ENCODE measurements at places on chromosomes 3 and 15.
A peak's percentile ranks its signal among the peaks of the same experiment; 100 is the strongest.

DNA sequence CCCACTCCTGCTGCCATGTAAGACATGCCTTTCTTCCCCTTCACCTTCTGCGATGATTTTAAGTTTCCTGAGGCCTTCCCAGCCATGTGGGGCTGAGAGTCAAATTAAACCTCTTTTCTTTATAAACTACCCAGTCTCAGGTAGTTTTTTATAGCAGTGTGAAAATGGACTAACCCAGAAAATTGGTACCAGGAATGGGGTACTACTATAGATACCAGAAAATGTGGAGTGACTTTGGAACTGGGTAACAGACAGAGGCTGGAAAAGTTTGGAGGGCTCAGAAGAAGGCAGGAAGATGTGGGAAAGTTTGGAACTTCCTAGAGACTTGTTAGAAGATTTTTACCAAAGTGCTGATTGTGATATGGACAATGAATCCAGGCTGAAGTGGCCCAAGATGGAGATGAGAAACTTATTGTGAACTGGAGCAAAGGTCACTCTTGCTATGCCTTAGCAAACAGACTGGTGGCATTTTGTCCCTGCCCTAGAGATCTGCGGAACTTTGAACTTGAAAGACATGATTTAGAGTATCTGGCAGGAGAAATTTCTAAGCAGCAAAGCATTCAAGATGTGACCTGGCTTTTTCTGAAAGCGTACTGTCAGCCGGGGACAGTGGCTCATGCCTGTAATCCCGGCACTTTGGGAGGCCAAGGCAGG, 52.7 kb downstream of the TMCC1 start:
- no peak for DNase-seq

GRCh38 chr3:186915806-186916796, 14.2 kb upstream of the ST6GAL1 start:
- DNase-seq, result no peak

GRCh38 chr15:74598126-74598842, 17.4 kb upstream of the CLK3 start:
- peak; percentile 79 for DNase-seq

GRCh38 chr3:23161896-23162570, 41.1 kb upstream of the UBE2E2 start:
- DNase-seq, result no peak

GRCh38 chr3:8574670-8575322, 69.8 kb downstream of the SSUH2 start:
- DNase-seq, result no peak

DNA sequence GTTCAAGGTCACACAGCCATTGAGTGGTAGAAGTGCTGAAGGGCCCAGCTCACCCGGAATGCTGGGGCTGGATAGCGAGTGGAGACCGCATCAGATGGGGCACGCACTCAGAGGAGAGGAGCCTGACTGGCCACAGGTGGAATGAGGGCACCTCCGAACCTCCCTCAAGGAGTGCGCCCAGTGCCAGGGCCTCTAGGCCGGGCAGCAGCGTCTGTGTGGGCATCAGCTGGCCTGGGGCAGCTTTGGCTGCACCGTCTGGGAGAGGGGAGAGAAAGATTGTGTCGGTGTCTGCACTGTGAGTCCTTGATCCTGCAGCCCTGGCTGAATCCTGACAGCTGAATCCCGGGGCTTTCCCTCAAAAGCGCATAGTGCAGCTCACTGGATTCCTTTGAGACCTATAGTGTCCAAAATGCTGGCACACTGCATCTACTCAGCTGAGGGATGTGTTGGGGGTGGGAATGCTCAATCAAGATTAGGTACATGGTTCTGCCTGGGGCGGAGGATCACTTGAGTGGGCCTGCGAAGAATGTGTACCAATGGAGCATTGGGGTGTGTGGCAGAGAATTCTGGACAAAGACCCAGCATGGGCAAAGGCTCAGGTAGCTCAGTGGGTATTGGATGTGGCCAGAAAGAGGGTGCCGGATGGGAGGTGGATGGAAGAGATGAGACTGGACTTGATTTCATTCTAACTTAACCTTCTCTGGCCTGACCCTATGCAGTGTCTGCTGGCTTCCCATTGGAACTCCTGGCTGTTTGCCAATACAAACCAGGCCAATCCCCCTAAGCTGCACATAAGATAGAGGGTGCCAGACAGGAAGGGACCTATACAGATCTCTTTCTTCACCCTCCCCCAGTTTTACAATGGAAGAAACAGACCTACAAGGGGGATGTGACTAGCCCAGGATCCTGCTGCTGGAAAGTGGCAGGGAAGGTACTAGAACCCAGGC, 950 bp downstream of the ANKDD1A start:
- DNase-seq, result no peak

GRCh38 chr3:14377838-14378169, 24.6 kb upstream of the SLC6A6 start:
- DNase-seq, result no peak

DNA sequence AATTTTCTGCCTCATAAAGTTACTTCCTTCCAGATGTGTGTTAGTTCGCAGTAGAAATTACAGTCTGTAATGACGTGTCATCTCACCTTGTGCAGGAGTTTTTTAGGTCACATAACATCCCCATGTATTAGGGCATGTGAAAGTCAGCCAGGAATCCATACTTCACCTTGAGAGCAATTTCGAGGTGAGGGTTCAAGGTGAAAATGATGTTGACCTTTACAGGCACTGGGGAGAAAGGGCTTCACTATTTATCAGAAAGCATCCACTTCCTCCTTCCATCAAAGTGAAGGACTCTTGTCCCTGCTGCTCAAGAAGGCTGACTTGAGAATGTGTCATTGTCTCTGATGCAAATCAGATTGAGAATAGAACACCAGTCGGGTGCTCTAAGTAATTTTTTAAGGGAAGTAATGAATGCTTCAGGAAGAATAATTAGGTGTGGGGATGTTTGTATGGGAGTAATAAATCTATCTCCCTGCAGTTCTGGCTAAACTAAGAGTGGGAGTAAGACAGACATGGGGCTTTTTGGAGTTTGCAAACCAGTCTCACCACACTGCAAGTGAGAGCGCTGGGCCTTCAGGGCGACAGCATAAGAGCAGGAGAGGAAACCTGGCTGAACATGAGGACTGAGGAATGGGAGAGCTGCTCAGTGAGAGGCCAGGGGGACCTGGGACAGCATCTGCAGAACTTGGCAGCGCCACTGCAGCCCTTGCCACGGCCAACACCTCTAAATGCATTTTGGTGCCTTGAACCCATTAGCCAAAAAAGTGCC, 85.9 kb upstream of the IL12A start:
- DNase-seq, result no peak

DNA sequence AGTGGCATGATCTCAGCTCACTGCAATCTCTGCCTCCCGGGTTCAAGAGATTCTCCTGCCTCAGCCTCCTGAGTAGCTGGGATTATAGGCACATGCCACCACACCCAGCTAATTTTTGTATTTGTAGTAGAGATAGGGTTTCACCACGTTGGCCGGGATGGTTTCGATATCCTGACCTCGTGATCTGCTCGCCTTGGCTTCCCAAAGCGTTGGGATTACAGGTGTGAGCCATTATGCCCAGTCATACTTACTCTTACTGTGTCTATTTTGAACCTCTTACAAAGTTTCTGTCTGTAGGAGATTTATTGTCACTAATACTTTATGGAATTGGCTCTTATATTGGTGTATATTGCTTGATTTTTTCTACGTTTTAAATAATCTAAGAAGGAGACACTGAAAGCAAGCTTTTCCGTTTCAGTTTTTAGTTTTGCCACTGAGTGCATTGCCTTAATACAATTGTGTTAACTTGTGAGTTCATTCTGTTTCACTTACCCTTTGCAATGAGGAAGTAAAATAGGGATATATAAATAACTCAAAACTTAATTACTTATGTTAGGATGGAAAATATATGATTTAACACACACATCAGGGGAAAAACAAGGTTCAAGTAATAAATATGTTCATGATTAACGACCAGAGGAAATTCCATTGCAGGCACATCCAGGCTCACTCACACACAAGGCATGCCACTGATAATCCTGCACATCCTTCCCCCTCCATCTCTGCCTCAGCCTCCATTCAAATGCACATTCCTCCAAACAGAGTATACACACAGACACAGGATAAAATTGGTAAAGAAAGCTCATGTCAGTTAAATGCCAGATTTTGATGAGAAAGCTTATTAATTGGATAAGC, 279.3 kb upstream of the RASGRP1 start:
- DNase-seq, result no peak

DNA sequence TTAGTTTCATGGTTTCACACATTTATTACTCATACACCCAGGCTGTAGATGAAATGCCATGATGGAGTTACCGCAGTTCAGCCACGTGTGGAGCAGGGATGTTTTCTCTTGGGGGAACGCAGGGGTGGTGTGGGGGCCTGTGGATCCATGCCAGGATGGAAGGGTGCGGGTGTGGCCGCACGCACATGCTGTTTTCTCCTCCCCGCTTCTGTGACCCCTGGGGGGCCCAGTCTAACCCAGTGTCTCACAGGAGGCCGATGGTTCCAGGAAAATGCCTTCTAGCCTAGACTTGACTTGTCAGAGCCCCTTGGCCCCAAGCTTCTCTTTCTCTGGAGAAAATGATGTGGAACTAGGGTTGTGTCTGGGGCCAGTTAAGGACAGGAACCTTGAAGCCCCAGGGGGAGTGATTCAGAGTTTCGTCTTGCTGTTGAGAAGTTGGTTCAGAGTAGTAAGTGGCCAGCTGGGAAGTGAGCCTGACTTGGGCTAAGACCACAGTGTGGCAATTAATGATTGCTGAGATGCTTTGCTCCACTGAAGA, 240.4 kb upstream of the BHLHE40 start:
- no peak for DNase-seq

GRCh38 chr3:170359178-170359704, 1.7 kb downstream of the SKIL start:
- no peak for DNase-seq

- DNase-seq, result no peak
These were observed 30.8 kb downstream of the MAP4 start for GRCh38 chr3:47985381-47985780.

DNA sequence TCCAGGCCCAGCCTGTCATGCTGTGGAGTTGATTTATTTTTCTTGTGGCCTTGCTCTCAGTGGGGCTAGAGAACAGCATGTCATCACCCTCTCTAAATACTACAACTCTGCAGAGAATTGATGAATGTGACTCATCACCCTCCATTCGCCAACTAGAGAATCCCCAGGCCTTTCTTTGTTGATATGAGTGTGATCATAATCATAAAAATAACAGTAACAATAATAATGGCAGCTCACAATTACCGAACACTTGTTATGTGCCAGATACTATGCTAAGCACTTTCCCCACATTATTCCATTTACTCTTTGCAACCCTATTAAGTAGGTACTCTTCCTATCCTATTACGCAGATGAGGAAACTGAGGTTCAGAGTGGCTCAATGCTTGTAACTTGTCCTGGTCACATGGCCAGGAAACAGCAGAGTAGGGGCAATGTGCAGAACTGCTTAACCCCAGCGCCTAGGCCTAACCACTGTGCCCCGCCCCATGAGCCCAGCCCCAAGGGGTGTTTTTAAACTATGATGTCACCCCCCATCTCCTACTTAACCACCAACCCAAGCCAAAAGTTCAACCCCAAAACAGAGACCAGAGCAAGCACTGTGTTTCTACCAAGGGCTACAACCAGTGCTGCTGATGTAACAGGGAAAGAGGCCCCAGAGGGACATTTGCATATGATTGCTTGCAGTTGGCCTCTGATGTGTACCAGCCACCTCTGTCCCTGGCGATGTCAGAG, 104.5 kb downstream of the ADCY5 start:
- no peak for DNase-seq

- DNase-seq, result no peak
These were observed 105.8 kb downstream of the CBLB start for GRCh38 chr3:105762749-105763658.

DNA sequence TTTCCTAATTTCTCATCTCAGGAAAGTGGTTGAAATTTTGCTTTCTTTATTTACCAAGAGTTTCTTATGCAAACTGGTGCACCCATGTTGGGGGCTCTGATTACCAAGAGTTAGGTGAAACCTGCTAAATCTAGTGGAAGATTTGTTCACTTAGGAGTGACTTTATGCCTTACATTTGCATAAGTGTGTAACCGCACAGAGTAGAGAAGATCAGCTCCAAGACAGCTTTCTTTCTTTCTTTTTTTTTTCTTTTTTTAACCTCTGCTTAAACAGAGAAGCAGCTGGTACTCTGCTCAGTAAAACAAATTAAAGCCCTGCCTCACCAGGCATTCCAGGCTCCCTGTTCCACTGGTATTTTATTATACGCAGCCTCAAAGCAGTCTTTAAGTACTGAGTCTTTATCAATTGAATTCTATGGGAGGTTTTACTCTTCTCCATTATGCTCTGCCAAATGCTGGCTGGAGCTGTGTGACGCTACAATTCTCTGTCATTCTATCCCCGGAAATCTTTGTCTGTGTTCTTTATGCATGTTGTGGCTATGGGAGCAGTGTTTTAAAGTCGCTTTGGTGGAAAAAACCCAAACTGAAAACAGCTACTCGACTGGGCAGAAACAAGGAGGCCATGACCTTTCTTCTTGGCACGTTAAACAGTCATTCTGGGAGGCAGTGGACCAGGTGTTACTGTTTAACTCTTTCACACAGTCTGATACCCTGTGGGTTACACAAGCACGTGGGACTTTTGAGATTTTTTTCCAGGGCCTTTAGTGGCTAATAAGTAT, 55.2 kb upstream of the GBE1 start:
- peak; percentile 43 for DNase-seq

DNA sequence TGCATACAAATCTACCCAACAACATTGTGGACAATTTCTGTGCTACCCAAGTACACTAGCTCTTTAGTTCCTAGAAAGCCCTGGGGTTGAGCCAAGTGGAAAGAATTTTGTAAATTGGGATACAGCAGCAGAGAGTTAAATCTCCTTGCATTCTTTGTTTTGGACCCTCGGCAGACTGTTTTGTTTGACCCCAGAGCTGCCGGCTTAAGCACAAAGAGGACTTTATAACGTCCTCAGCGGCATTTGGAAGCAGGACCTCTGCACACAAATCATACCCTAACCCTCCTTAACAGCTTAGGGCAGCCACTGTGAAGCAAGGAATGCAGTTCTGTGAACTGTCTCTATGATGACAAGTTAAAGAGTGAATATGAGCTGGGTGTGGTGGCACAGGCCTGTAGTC, 415.3 kb downstream of the CNTN4 start:
- no peak for DNase-seq

GRCh38 chr15:58549013-58549784, 117.4 kb downstream of the LIPC start:
- DNase-seq, result no peak

- no peak for DNase-seq
These were observed 55.9 kb upstream of the THRB start for GRCh38 chr3:24550588-24550987.

- DNase-seq, result no peak
These were observed 185.0 kb upstream of the ANKRD28 start for GRCh38 chr3:15982667-15983196.

- DNase-seq, result no peak
These were observed 100.7 kb downstream of the TIGIT start for GRCh38 chr3:114394551-114394950.
